ENCODE measurements at places on chromosomes 4 and X.

DNA sequence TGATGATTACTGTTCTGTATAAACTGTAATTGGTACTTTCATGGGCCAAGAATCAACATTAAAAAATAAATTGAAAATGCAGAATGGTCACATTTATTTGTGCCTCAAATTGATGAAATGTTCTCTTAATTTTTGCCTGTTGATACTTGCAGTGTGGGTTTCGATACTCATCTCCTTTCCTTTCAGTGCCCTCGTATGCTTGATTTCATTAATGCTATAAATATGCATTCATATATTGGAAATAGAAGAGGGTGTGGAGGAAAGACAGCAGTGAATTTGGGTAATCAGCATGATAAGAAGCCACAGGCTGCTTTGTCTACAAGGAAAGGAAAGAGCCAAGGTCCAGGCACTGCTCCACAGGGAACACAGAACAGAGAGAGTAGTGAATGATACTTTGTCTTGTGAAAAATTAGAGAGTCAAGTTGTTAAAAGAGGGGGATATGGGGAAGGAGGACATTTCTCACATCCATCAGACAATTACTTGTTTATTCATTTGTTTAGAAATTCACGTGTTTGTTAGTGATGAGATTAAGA is 1.0 kb upstream of the DDX60 start:
- DNase-seq, result no peak

DNA sequence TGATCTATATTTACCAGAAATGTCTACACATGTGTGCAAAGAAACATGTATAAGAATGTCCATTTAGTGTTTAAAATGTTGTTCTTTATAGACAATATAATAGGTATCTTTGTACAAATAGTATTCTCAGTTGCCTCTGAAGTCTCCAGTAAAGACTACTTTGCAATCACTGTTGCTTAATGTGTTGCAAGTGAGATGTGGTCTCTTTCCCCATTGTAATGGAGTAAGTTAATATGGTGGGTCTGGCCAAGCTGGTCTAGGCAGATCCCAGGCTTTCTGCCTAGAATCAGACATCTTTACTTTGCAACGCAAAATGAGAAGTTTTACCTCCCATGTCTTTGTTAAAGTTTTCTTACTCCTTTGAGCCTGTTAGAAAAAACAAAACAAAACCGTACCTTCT is 144.8 kb downstream of the GABRA3 start:
- DNase-seq, result no peak

- no peak for DNase-seq
These were observed 43.7 kb downstream of the BBS12 start for GRCh38 chr4:122775987-122776836.

GRCh38 chr4:168933423-168933822 is 76.6 kb downstream of the CBR4 start:
- no peak for DNase-seq

DNA sequence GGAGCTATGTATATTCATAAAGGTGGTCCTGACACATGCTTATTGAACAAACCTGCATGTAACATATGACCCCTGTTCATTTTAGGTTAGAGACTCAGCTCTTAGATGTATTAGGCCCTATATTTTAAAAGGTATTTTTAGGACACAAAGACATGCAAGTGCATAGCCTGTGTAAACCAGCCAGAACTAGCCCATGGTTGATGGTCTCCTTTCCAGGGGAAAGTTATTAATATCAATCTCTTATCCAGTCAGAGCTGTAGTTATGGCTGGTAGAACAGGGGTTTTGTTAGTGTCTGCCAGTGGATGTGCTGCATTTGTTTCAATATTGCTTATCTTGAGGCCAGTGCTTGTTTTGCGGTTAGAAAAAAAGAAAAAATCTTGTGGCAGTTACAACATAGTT is 488.6 kb downstream of the KCTD8 start:
- DNase-seq, result no peak

- DNase-seq, result no peak
These were observed 78.9 kb downstream of the RRAGB start for GRCh38 chrX:55796496-55796895.

GRCh38 chrX:56107320-56107719 is 124.8 kb upstream of the KLF8 start:
- DNase-seq, result no peak

DNA sequence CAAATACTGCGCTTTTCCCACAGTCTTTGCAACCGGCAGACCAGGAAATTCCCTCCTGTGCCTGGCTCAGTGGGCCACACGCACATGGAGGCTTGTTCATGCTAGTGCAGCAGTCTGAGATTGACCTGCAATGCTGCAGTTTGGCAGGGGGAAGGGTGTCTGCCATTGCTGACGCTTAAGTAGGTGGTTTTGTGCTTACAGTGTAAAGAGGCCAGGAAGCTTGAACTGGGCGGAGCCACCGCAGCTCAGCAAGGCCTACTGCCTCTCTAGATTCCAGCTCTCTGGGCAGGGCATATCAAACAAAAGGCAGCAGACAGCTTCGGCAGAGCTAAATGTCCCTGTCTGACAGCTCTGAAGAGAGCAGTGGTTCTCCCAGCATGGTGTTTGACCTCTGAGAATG is 390.5 kb upstream of the TECRL start:
- DNase-seq, result no peak

GRCh38 chr4:175762582-175762981 is 49.5 kb downstream of the GPM6A start:
- DNase-seq, result no peak

GRCh38 chrX:40105835-40106675 is 8.3 kb upstream of the BCOR start:
- peak; percentile 54 for DNase-seq

DNA sequence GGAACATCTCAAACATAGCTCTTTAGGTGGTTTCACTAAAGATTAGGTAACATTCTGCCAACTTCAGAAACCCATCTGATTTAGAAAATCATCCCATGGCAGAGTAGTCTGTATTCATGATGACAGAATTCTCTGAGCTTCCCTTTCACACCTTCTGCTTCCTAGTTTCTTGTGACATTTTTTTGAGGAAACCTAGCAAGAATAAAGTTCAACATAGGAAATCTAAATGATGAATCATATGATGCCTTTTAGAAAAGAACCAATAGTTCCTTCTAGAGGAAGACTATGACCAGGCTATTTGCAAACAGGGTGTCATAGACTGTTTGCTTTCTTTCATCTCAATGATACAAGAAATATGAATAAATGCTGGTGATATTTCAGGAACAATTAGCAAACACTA is 49.8 kb upstream of the CAMK2D start:
- DNase-seq, result no peak

DNA sequence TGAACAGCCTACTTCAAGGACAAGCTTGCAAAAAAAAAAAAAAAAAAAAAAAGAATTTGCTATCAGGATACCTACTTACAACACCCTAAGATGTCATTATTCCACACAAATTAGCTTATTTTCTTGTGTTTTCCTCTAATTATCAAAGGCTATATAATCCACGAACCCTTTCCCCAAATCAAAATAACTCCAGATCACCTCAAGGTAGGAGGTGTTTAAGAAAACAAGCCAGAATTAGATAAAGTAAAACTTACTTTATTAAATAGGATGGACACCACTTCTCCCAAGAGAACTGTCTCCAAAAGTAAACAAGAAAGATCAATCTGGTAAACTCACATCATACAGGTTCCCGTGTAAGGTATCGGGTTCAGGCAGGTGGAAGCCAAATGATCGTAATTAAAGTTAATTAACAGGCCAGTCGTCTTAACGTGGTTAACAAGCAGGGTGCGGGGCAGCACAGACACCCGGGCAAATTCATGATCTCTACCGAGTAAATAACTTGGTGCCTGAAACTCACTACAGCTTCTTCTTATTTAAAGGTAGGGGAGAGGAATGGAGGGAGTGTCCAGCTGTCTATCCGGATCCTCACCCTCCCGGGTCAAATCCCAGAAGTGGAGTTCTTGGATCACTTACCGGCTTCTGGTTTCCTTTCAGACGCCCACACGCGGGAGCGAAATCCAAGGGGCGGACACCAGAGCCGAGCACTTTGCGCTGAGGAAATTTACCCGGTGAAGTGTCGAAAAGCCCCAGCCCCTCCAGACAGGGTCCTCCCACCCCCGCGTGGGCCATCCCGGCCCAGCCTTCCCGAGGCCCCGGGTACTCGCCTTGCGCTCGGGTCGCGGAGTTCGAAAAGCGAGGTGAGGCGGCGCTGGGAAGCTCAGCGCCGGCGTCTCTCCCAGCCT is 708 bp downstream of the ARAP2 start:
- DNase-seq, result no peak

DNA sequence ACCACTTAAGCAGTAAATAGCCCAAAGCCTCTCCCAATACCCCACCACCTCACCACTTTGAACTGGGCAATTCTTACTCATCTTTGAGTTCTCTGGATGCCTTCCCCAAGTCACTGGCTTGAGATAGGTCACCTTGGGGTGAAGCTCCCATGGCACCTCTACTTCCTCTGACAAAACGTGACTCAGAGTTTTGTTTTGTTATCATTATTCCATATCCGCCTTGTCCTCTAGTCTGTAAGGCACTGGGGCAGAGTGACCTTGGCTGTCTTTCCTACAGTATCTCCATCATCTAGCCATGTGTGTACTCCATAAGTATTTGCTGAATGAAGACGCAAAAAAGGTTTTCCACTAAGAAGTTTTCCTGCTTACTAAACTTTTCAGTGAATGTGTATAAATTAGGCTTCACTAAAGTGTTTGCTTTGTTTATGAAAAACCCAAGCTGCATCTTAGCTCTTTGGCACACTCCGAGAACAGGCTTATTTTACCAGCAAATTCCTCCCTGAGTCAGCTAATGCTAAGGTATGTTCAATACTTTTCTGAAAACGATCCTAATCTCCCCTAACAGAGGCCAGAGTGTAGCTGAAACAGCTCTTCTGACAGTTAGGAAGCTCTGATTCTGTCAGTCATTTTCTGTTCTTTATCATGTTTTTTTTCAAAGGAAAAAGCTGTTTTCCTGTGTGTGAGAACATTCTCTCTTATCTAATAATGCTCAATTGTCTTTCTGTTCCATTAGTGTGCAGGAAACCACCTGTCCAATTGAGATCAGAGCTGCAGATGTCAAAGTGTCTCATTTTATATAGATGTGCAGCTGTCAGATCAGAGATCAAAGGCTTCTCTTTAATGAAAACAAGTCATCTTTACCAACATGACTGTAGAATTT is 30.2 kb upstream of the TSPAN5 start:
- DNase-seq, result no peak

- no peak for DNase-seq
These were observed 12.1 kb upstream of the PLAC1 start for GRCh38 chrX:134670134-134670924.

DNA sequence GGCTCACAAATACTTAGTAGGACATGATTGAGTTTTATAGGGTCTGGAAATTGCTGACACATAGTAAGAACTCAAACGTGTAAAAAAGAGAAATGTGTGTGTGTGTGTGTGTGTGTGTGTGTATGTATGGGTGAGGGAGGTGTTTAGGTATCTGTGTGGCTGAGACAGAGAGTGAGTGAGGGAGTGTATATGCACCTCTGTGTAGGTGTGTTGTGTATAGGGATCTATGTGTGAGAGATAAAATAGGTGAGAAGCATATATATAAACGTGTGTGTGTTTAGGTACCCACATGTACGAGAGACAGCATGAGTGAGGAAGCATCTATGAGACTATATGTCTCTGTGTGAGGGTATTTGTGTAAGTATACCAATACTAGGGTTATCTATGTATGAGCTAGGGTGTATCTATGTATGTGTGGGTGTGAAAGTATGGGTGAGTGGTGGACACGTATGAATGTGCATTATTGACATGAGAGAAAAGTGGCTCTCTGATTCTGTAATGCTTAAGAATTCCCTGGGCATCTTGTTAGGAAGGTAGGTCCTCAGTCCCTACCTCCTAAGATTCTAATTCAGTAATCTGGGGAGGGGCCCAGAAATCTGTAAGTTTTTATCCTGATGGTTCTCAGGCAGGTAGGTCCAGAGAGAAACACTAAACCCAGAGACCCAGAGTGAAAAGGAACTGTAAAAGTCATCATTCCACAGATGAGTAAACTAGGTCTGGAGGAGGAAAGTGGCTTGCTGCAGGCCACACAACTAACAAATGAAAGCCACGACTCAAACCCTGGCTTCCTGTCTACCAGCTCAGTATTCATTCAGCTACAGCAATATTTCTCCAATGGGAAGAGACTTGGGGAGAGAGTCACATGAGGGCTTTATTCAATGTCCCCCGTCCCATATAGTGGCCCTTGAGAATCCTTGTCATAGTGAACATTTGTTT is 237.0 kb downstream of the IDS start:
- no peak for DNase-seq

DNA sequence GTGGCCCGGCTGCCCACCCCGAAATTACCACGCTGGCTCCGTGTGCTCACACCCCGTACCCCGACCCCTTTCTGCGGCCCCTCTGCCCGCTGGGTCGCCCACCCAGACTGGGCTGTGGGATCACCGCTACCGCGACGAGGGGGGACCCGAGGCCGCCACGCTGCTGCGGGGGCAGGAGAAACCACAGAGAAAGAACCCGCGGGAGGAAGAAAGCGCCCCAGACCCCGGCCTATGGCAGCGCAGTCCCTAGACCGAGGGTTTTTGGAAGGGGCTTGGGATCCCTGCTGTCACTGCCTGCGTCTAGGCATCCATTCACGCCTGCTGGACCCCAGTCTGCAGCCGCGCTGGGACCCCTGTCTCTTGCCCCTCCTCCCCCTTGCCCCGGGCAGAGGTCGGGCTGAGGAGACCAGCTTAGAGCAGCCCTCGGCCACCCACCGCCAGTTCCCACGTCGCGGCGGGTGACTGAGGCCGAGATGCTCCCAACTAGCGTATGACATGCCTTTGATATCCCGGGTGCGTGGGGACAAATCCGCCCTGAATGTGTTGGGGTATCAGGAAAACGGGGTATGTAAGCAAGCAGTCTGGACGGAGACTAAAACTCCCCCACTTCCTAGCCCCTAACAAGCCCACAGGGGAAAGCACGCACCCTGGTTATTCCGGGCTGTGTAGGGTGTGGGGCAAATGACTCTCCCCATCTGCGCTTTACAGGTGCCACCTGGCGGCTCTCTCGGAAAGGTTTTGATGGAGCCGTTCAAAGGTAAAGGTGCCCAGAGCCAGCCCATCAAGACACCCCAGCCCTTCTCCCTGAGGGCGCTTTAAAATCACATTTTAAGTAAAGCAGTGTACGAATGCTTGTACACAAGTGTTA is 862 bp upstream of the INPP4B start:
- peak; percentile 28 for DNase-seq

DNA sequence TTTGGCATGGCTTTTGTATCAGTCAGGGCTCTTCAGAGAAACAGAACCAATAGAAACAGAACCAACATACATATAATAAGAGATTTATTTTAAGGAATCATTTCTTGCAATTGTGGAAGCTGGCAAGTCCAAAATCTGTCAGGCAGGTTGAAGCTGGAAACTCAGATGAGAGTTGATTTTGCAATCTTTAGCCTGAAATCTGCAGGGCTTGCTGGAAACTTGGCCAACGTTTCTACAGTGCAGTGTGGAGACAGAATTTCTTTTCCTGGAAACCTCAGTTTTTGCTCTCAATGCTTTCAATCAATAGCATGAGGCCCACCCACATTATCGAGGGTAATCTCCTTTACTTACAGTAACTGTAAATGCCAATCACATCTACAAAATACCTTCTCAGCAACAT is 45.4 kb downstream of the COMMD8 start:
- no peak for DNase-seq

GRCh38 chr4:123941306-123941705 is 544.7 kb downstream of the SPRY1 start:
- no peak for DNase-seq

- DNase-seq, result no peak
These were observed 661 bp upstream of the RBM41 start for GRCh38 chrX:107119283-107119682.
